ENCODE measurements at places on chromosomes 6 and 20. TPM values are rescaled to one million over a fixed set of nuclear protein-coding genes. Genes with fewer than 3 reads are reported as not detected.

Gene STXBP5
- total RNA-seq: 16.8 TPM

Gene BPIFB4
- not detected for total RNA-seq

Gene SIRPB2
- 1.2 TPM for total RNA-seq

Gene PGC
- total RNA-seq: not detected

Gene HLA-DQA2
- not detected for total RNA-seq

Gene RBPJL
- not detected for total RNA-seq
